Calu3 (cell line): ENCODE measurements at places on chromosomes 7 and 10. TPM values are rescaled to one million over a fixed set of nuclear protein-coding genes. Genes with fewer than 3 reads are reported as not detected.

The FAM13C gene
- not detected in 2 replicates for total RNA-seq

The IGF2BP3 gene
- 111 and 114 TPM in 2 replicates for total RNA-seq

The FAM24A gene
- total RNA-seq, result not detected in 2 replicates

The SLC39A12 gene
- not detected in 2 replicates for total RNA-seq

The DPYSL4 gene
- total RNA-seq, result 0.17 TPM in 1 of 2 replicates, not detected in the other

The TMEM236 gene
- total RNA-seq, result 0.38 and 0.51 TPM in 2 replicates

The PON1 gene
- 0.71 TPM in 1 of 2 replicates, not detected in the other for total RNA-seq

The PTPN12 gene
- 61.2 and 65.9 TPM in 2 replicates for total RNA-seq

The AASS gene
- 12.7 and 18.7 TPM in 2 replicates for total RNA-seq

DNA sequence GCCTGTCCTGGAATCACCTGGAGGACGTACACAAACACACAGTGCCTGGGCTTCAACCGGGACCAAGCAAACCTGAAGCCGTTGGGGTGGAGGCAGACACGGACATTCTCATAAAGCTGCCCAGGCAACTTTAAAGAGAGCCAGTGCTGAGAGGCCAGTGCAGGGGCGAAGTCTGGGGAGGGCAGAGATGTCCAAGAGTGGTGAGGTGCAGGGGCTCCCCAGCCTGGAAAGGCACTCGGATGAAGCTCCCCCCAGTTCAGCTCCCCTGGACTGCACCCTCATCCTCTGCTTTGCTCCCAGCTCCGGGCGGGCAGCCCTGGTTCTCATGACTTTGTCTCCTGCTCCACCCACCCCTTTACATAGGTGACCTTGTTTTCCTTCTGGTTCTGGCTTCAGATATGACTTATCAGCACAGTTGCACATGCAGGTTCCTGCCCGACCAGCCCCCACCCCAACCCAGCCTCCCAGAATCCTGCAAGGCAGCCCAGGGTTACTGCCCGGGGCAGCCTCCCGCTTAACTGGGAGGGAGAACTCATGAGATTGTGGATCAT is 60.8 kb upstream of the EEPD1 start:
- no peak overlapping the region for H3K4me3 ChIP-seq
- no peak for DNase-seq
- no peak overlapping the region for H3K27ac ChIP-seq
- no peaks in the 10 kb centered on the region for H3K27me3 ChIP-seq
- H3K4me1 ChIP-seq, result no peaks in the 10 kb centered on the region

DNA sequence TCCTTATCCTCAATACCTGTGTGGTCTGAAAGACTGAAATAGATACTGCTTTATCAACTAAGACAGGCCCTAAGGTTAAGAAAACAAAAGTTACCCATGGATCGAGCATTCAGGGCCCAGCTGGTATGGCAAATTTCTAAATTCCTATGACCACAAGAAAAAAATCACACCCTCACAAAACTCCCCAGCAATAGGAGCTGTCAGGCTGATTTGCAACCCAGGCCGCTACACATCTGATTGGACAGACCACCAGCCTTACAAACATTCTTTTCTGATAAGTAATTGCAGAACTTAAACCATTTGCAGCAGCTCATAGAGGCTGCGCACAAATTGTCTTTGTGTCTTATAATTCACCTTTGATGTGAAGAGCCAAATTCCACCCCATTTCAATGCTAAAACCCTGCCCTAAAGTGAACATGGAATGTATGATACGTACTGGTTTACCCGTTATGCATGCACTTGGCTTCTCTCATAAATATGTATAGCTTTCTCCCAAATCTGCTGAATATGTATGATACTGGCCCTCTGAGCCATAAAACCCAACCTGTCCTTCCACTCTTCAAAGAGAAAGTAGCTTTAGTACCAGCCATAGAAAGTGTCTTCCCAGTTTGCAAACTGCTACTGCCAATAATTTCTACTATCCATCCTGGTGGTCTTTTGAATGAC is 842.5 kb downstream of the GRID1 start:
- H3K4me1 ChIP-seq, result no peaks in the 10 kb centered on the region
- no peaks in the 10 kb centered on the region for H3K36me3 ChIP-seq
- no peak overlapping the region for H3K27ac ChIP-seq

DNA sequence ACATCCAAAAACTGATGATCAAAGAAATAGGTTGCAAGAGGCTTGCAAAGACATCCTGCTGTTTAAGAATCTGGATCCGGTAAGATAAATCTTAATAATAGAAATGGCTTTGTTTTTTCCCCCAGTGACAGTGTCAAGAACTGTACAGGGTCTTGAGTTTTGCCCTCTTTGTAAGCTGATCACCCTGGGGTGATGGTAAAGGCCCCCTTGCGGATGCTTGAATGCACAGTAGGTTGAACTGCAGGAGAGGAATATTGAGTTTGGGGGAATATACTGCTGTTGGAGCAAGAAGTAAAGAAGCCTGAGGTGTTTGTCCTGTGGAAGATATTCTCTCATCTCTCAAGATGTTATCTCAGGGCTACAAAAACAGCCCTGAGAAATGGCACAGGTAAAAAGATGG is 40.6 kb upstream of the HBP1 start:
- no peak overlapping the region for H3K27ac ChIP-seq
- H3K27me3 ChIP-seq, result no peaks in the 10 kb centered on the region
- H3K36me3 ChIP-seq, result no peaks in the 10 kb centered on the region
- H3K4me1 ChIP-seq, result no peaks in the 10 kb centered on the region
- H3K4me3 ChIP-seq, result no peak overlapping the region

DNA sequence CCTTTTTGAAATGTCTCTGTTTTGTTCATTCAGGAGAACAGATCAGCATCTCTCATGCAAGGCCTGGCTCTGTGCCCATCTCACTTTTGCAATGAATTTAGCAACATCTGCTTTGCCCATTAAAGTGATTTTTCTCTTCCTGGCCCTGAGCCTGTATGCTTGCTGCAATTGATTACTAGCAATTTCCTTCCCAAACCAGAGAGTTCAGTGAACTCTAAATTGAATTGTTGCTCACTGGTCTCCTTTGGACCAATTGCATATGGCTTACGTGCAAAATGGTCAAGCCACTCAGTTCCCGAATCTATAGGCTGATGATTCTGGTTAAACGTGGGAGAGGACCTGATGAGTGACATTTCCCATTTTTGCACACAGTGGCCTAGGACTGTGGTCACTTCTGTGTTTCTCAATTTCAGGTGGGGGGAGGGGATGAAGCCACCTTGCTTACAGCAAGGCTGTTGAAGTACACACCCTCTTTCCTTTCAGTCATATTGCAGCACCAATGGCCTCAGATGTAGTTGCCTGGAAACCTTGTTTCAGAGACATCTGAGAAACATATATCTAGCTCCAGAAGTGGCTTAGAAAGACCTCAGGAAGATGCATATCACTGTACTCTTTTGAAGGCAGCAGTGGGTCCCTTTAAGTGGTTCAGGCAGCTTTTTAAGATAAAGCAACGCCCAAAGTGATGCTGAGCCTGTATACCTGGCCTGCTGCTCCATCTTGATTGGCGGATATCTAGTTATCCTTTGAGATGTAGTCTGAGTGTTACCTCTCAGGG is 201.4 kb downstream of the PTEN start:
- H3K27ac ChIP-seq, result no peak overlapping the region
- no peak for DNase-seq
- H3K27me3 ChIP-seq, result no peaks in the 10 kb centered on the region
- H3K4me1 ChIP-seq, result no peaks in the 10 kb centered on the region
- no peaks in the 10 kb centered on the region for H3K36me3 ChIP-seq

- H3K4me3 ChIP-seq, result no peak overlapping the region
- DNase-seq, result peak; percentile 51
- no peaks in the 10 kb centered on the region for H3K4me1 ChIP-seq
- H3K36me3 ChIP-seq, result no peaks in the 10 kb centered on the region
- no peaks in the 10 kb centered on the region for H3K27me3 ChIP-seq
- no peak overlapping the region for H3K27ac ChIP-seq
Observed at GRCh38 chr7:119482209-119482608, 790.8 kb upstream of the KCND2 start.

DNA sequence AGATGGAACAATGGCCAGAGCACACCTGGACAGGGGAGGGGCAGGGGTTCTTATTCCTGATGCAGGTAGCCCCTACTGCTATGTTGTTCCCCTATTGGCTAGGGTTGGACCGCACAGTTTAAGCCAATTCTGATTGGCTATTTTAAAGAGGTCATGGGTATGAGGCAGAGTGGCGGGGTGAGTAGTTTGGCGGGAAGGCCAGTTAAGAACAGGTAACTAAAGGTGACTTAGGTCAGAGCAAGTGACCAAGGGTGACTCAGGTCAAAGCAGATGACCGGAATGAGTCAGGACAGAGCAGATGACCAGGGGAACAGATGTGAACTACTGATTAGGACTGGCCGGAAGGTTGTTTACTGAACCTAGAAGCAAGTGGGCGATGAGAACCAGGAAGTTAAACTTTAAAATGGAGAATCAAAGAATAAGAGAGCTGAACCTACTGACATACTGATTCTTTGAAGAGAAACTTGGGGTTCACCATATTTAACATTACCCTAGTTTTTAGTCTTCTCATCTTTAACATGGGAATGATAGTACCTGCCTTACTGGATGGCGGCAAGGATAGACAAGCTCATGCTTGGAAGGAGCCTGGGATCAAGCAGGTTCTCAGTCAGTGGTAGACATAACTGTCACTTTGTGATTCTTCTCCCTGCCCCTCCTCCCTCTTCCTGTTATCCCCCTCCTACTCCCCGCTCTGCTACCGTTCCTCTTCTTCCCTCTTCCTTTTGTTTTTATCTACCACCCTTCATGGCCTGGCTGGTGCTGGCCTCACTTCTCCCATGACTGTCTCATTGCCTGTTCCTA is 55.0 kb downstream of the CCNY start:
- DNase-seq, result no peak
- H3K4me3 ChIP-seq, result no peak overlapping the region
- peaks cover 10% of the 10 kb centered on the region for H3K36me3 ChIP-seq
- peaks cover 33% of the 10 kb centered on the region for H3K4me1 ChIP-seq

DNA sequence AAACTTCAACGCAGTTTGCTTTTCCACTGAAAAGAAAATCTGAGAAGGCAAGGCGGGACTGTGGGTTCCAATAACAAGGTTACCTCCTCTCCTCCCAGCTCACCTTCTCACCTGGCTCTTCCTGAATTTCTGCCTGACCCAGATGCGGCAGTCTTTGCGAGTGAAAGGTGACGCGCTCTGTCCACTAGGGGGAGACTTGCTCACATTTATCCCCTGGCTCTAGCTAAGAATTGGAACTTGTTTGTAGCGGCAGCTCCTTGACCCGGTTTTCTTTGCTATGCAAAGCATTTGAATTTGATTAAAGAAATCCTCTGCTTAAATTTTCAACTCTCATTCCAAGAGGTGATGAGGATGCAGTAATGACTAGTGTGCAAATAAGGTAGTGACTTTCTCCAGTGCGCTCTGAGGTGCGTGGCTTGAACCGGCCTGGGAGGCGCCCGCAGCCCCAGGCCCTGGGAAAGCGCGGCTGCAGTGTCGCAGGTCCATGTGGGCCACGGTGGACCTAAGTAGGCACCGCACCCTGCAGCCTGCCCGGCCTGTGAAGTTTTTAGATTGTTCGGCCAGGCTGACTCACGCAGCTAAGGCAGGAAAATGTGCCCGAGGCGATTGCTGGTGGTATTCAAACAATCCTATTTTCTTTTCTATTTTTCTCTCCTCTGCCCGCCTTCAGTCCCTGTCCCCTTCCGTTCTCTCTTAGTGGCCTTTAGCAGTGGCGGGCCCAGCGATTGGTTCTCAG is 336.9 kb upstream of the NPSR1 start:
- peak overlapping the region; percentile 40 for H3K27ac ChIP-seq
- H3K4me3 ChIP-seq, result peak overlapping the region; percentile 56
- DNase-seq, result peak; percentile 83

GRCh38 chr7:50751146-50751545 is 31.6 kb downstream of the GRB10 start:
- no peak for DNase-seq
- H3K36me3 ChIP-seq, result no peaks in the 10 kb centered on the region
- peaks cover 15% of the 10 kb centered on the region for H3K4me1 ChIP-seq

GRCh38 chr7:24129597-24129996 is 154.4 kb upstream of the NPY start:
- H3K36me3 ChIP-seq, result no peaks in the 10 kb centered on the region
- DNase-seq, result no peak
- H3K27ac ChIP-seq, result no peak overlapping the region

GRCh38 chr10:14838582-14839304 is 637 bp downstream of the HSPA14 start:
- peak overlapping the region; percentile 81 for H3K27ac ChIP-seq
- peaks cover 17% of the 10 kb centered on the region for H3K4me1 ChIP-seq
- peak; percentile 15 for DNase-seq
- peaks cover 51% of the 10 kb centered on the region for H3K36me3 ChIP-seq
- H3K27me3 ChIP-seq, result no peaks in the 10 kb centered on the region
- H3K4me3 ChIP-seq, result peak overlapping the region; percentile 62

DNA sequence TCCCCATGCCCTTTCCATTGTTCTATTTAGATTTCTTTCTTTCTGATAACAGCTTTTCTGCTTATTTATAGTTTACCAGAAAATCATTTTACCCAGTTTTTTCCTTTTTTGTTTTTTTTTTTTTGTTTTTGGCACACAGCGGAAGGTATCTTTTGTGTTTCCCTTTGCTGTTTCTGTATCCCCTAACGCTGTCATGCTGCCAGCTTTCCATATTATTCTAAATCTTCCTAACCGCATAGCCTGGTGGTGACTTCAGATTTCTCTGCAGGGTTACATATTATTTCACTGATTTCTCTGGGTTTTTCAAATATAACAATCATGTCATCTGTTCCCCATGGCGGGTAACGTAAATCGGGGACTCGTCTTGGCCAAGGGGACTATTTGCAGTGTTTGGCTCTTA is 4.0 kb upstream of the SLC29A4 start:
- no peak overlapping the region for H3K27ac ChIP-seq
- H3K27me3 ChIP-seq, result peaks cover 83% of the 10 kb centered on the region
- no peak for DNase-seq
- no peak overlapping the region for H3K4me3 ChIP-seq
- H3K36me3 ChIP-seq, result no peaks in the 10 kb centered on the region

DNA sequence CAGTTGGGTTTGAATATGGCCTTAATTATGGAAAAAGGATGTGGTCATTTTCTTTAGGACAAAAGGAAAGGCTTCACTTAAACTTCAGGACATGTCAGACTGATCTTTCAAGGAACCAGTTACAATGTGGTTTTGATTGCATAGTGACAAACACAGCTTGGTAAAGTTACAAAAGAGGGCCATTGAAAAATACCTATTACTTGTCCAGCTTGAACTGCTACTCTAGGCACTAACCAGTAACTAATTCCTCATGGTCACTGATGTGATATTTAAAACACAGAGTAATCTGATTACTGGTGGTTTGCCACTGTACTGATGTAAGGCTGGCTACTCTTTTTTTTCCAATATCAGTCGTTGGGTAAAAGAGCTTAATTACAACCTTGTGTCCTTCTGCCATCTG is 22.6 kb downstream of the TES start:
- no peak for DNase-seq
- no peak overlapping the region for H3K27ac ChIP-seq
- no peak overlapping the region for H3K4me3 ChIP-seq
- H3K4me1 ChIP-seq, result peaks cover 34% of the 10 kb centered on the region
- H3K27me3 ChIP-seq, result no peaks in the 10 kb centered on the region
- H3K36me3 ChIP-seq, result peaks cover 30% of the 10 kb centered on the region

DNA sequence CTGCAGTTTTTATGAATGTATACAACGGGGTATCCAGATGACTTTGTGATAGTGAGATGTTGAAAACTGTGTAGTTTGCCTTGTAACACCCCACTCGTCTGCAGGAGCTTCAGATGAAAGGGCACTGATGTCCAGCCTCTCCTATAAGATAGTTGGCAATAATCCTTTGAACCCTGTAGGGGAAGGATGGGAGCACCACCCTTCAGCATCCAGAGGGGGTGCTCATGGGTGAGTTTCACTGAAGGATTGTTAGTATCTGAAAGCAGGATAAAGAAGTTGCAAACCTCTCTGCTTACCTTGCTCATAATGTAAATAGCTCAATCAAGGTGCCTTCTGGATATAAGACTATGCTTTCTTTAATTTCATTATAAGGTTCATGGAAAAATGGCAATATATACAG is 201.5 kb downstream of the TMEM178B start:
- no peaks in the 10 kb centered on the region for H3K4me1 ChIP-seq
- no peak for DNase-seq
- H3K27me3 ChIP-seq, result no peaks in the 10 kb centered on the region
- H3K27ac ChIP-seq, result no peak overlapping the region

- H3K27me3 ChIP-seq, result peaks cover 76% of the 10 kb centered on the region
Observed at GRCh38 chr7:2681929-2682799, 5.8 kb upstream of the AMZ1 start.
